NCI-H1930 (cell line): ENCODE measurements at places on chromosomes 11 and 22.
A peak's percentile ranks its signal among the peaks of the same experiment; 100 is the strongest.

GRCh38 chr11:127071606-127072005 is 71.0 kb upstream of the KIRREL3 start:
- peak; percentile 20 for DNase-seq

- no peak for DNase-seq
Observed at GRCh38 chr11:67416416-67417335, 1.2 kb downstream of the CARNS1 start.

DNA sequence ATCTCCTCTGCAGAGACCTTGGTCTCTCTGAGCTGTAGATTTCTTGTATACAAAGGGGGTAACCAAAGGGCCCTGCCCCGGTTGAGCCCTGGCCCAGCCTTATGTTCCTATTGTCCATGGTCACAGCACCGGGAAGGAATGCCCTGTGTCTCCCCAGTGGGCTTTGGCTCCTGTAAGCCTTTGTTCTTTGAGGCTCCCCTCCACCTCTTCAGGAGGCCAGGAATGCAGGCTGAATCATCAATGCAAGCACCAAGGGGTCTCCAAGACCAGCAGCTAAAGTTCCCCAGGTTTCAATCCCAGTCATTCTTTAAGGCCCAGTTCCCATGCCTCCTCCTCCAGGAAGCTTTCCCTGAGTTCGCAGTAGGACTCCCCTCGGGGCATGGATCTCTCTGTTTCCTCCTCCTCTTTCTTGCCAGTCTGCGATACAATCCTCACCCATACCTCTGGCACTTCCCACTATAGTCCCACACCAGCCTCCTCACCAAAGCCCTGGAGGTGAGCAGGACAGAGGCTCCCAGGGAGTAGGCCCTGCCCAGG is 29.2 kb upstream of the KLHL35 start:
- DNase-seq = no peak

GRCh38 chr11:45459491-45459890 is 173.3 kb upstream of the SYT13 start:
- DNase-seq = no peak

GRCh38 chr11:131370901-131371790 is 731 bp downstream of the NTM start:
- DNase-seq = no peak

GRCh38 chr11:34105957-34106504 is 602 bp downstream of the NAT10 start:
- DNase-seq = no peak

DNA sequence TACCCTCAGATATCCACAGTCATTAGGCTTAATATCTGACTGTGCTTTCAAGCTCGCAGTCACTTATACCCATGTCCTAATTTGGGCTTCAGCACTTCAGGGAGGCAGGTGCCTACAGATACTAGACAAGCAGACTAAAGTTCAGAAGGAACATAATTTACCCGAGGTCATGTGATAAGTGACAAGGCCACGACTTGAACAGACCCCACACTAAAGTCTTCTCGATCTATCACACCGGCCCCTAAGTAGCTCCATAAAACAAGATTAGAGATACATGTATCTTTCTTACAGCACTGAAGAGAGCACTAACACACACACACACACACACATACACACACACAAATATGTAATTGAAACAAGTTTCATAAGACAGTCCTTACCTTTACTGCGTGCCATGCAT is 32.6 kb downstream of the TOM1 start:
- no peak for DNase-seq
